ENCODE measurements at places on chromosomes 5 and 9.

DNA sequence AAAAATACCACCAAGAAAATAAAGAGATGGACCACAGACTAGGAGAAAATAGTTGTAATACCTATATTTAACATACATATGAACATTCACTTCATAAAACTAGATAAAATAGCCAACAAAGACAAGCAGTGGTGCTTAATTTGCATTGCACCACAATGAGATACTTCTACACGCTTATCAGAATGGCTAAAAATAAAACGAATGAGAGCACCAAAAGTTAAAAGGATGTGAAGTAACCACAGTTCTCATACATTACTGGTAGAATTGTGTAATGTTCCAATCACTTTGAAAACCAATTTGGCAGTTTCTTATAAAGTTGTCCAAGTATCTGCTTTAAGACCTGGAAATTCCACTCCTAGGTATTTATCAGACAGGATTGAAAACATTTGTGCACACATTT lies 198.9 kb upstream of the SGCD start:
- DNase-seq, result no peak

- DNase-seq, result peak; percentile 43
Measured at GRCh38 chr5:113524927-113525326, 11.4 kb downstream of the YTHDC2 start.

DNA sequence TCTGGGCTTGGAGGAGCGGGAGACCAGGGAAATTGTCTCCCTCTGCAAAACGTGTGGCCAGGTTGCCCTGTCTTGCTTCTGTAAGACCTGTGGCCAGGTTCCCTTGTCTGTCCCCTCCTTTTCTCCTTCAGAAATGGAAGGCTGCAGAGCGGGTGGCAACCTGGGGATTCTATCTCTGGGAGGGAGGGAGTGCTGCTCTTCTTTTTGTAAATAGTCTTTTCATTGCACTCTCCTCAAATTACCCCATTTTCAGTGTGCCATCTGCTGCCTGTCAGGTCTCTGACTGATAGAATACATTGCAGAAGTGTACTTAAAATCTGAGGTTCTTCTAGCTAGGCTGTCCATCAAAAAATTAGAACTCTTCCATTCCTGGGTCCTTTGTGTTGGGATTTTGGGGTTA lies 126.0 kb downstream of the GABRB2 start:
- no peak for DNase-seq

DNA sequence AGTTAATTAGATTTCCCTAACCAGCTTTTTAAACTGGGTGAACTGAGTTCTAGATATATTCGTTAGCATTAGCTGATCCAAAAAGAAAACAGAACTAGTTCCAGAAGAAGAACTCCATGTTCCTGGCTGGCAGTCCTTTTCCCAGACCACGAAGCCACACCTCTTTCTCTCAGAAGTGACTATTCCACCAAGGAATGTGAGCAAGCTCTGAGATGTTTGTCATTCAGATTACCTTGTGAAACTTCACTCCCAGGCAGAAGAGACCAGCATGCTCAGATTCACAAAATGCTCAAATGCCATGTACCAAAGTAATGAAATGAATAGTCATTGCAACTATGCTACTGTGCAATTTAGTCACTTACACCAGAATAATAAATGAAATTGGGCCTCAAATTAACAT lies 4.4 kb upstream of the SSBP2 start:
- DNase-seq, result no peak

DNA sequence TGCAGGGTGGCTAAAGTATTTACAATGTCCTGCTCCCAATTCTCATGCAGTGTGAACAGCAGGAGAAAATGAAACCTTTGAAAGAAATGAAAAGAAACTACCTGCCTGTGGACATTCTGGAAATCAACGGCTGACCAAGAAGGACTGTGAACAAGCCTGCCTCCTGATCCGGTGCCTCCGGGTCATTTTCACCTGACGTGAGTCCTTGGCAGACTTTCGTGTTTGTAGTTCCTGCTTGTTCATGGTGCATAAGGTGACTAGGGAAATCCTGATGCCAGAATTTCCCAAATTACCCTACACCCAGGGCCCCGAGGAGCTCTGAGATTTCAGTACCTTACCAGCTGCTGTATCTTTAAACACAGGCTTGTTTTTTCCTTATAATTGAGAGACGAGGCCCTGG lies 317.5 kb downstream of the TLE1 start:
- DNase-seq, result no peak

- no peak for DNase-seq
Measured at GRCh38 chr5:113061846-113062780, 85.5 kb downstream of the DCP2 start.

DNA sequence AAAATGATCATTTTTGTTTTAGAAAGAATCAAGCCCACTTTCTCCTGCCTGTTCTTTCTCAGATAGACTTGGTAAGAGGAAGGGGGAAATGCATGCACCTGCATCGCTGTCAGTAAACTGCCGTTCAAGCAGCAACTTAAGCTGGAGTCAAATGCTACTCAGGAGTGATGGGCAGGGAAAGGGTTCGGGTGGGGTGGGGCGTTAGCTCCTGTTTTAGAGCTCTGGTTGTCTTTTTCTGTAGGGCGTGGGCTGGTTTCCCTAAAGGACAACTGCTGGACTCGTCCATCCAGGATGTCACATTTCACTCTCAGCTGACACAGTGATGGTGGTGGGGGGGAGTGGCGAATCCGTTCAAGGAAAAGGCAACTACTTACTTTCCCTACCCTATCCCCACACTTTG lies 75.0 kb downstream of the NDFIP1 start:
- DNase-seq, result no peak

DNA sequence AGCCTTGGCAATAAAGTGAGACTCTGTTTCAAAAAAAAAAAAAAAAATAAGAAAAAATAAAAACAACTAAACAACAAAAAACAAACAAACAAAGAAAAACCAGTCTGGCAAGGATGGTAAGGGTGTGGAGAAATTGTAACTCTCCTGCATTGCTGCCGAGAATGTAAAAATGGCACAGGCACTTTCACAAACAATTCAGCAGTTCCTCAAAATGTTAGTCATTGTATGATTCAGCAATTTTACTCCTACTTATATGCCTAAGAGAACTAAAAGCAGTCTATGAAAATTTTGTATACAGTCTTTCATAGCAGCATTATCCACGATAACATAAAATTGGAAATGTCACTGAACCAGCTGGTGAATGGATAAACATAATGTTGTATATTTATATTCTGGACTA lies 280.4 kb downstream of the CDH9 start:
- DNase-seq, result no peak

DNA sequence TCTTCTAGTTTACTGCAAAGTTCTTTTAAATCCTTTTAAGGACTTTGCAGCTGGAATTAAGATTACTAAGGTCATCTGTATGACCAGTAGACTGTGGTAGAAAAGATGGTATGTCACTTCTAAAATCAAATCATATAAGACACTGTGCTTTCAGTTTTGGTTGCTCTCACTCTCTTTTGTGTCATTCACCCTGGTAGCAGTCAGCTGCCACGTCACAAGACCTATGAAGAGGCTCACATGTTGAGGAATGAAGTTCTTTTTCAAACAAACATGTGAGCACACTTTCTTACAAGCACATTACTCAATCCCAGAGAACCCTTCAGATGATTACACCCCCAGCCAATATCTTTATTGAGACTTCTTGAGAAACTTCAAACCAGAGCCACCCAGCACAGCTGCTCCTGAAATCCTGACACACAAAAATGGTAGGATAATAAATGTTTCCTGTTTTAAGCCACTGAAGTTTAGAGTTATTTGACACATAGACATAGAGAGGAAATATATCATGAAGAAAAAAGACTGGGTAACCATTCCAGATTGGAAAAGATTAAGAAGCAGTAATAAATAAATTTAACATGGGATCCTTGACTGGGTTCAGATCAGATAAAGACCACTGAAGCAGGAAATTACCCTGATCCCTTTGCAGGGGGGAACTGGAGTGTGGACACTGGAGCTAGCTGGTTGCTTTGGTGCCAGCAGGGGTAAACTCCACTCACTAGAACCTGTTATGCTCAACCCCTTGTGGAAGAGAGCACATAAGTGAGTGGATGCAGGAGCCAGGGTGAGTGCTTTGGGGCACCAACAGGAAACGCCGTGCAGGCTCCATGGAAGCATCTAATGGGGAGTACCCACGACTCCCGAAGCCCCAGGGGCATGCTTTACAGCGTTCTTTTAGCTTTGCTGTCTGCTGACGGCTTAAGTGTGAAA lies 64.1 kb downstream of the SLCO4C1 start:
- no peak for DNase-seq

- DNase-seq, result no peak
Measured at GRCh38 chr5:93593476-93594131, 10.6 kb downstream of the NR2F1 start.

GRCh38 chr9:136002881-136003280 lies 41.7 kb upstream of the UBAC1 start:
- DNase-seq, result no peak

- no peak for DNase-seq
Measured at GRCh38 chr5:81171769-81172168, 61.4 kb upstream of the CKMT2 start.

GRCh38 chr9:36584620-36585460 lies 12.1 kb downstream of the MELK start:
- no peak for DNase-seq

DNA sequence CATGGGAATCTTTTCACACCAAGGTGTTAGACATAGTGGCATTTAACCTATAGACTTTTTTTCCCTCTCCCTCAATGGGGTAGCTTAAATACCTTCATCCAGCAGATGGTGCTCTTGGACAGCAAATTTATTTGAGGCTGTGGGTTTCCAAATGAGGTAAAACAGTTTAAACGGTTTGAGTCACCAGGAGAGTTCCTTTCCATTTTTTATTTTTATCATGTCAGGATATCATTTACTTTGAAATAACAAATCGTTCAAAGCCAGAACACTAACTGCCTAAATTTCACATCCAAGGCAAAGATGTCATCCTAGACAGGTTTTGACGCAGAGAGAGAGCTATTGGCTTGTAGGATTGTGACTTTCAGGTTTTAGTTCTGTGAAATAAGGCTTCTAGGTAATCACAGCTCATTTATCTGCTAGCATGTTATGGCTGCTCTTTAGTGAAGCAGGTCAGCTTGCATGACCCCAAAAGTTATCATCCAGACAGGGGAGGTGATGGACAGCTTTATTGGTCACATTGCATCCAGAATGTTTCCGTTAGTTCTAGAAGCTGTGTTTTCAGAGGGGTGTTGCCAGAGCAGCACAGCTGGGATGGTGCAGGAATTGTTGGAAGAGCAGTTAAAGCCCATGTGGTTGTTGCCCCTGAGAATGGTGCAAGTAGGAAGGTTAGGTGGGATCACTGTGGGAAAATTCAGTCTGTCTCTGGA lies 69.8 kb downstream of the KDM4C start:
- DNase-seq, result no peak

DNA sequence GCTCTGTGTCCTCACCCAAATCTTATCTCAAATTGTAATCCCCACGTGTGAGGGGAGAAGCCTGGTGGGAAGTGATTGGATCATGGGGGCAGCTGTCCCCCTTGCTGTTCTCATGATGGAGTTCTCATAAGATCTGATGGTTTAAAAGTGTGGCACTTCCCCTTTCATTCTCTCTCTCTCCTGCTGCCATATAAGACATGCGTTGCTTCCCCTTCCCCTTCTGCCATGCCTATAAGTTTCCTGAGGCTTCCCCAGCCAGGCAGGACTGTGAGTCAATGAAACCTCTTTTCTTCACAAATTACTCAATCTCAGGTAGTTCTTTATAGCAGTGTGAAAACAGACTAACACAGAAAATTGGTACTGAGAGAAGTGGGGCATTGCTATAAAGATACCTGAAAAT lies 107.7 kb downstream of the DMAC1 start:
- no peak for DNase-seq

DNA sequence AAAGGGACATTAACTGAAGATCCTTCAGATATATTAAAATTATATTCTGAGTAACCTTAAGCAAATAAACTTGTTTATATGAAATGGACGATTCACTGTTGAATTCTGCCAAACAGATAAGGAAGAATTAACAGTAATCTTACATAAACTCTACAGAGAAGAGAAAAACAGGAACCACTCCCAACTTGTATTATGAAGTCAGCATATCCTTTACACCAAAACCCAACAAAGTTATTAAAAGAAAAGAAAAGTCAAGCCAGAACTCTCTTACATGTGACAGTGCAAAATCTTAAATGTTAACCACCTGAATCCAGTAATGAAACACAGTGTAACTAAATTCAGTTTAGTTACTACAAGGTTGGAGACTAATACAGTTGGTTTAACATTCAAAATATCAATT lies 185.8 kb downstream of the DEPDC1B start:
- no peak for DNase-seq
